ENCODE measurements at places on chromosomes 3 and 15.

- no peak for DNase-seq
Measured at GRCh38 chr15:43094416-43095030, 11.3 kb downstream of the UBR1 start.

DNA sequence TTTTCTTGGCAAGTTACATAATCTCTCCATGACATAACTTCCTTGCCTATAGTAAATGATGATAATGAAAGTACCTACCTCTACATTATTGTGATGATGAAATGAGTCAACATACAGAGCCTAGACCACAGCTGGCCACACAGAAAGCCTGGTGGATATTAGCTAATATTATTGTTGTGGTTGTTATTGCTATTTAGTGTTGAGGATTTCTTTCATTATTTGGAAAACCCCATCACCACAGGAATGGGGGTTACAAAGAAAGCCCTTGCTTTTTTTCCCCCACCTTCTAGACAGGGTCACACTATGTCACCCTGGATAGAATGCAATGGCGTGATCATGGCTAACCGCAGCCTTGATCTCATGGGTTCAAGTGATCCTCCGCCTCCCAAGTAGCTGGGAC lies 125.0 kb downstream of the PDZRN3 start:
- DNase-seq = no peak

DNA sequence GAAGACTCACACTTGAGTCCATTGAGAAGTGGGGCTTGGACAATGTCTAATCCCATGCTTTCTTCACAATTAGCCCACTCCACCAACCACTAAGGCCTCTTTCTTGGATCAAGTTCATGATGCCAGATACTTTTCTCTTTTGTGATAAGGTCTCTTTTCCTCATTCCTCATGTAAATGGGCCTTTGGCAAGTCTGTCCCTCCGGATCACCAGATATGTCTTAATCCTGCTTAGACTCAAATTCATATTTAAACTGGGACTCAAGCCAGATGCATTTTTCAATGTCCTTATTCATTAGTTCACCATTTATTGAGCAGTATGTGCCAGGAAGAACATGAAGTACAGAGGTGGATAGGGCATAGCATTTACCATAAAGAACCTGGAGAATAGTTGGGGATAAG lies 671.1 kb downstream of the TBL1XR1 start:
- no peak for DNase-seq

DNA sequence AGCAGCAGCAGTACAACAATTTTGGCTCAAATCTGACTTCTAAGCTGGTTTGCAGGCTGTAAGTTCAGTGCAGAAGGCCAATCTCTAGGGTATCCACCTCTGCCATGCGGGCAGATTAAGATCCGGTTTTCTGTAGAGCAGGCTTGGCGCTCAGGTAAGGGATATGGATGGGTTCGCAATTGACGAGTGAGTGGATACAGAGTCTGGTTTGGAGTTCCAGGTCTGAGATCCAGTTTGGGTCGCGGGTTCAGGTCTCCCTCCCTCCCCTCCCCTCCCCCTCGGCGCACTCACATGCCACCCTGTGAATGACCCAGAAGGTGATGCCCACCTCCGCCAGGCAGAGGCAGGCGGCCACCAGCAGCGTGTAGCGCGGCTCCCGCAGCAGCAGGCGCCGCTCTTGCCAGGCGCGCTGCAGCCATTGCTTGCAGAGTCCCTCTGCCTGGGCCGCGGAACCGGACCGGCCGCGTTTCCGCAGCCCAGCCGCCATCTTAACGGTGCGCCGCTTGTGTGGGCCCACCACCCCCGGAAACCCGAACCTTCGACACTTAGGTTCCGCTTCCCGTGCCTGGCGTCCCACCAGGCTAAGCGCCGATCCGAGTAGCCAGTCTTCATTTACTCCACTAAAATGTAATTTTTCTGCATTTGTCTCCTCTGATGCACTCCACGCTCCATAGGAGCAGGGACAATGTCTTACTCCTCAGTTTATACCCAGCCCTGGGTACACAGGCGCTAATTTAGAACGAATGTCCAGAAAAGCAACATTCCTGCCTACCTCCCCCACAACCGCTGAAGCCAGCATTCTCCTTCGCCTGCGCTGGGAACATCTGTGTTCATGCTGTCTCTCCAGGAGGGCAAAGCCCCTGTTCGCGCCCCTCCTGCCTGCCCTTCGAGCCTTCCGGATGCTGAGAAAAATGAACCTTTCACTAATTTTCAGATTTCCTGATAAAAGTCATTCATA lies at the start of gene ALG3:
Gene ALG3 (minus strand): TSS at position 509 of the 958 bp plus-strand sequence. CDS start 22 bp downstream, at position 487.
- DNase-seq = peak; percentile 92

DNA sequence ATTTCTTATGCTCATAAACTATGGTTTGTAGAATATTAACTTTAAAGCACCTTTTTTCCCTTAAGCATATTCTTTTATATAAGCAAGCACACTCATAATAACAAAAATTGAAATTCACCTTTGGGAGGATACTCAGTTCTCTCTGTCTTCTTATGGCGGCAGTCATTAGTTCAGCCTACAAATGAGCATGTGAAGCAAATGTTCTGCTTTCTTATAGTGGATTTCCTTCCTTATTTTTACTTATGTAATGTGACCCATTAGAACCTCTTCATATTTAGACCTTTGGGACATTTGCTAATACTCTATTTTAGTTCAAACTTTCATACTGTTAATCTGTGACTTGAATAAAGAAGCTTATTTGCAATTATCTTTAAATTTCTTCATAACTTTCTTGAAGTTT lies at the start of gene P2RY13:
Gene P2RY13 (minus strand): TSS at position 187 of the 400 bp plus-strand sequence. CDS start 21 bp downstream, at position 166.
- DNase-seq = no peak

DNA sequence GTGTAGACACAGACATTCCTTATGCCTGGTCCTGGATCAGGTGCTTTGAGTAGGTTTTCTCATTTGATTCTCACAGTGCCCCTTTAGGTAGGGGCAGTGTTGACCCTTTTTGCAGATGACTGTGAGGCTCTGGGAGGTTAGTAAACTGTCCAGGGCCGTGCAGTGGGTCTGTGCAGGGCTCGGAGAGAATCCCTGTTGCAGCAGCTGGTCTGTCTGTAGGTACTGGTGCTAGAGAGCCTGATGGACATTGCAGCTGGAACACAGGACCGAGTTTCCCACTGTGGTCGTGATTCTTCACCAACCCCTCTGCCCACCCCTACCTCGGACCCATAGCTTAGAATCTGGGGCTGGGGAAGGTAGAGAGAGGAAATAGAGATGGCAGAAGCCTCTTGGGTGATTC lies 51.8 kb downstream of the CHCHD6 start:
- DNase-seq = no peak

DNA sequence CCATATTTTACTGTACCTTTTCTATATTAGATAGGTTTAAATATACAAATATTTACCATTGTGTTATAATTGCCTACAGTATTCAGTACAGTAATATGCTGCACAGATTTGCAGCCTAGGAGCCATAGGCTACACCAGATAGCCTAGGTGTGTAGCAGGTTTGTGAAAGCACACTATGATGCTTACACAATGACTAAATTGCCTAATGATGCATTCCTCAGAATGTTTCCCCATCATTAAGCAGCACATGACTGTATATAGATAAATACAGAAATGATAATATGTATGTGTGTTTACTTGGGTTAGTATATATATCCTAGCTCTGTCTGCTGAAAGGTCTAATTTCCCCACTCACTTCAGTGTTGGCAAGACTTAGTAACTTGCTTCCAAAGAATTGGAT lies 65.8 kb downstream of the MYL3 start:
- DNase-seq = no peak

DNA sequence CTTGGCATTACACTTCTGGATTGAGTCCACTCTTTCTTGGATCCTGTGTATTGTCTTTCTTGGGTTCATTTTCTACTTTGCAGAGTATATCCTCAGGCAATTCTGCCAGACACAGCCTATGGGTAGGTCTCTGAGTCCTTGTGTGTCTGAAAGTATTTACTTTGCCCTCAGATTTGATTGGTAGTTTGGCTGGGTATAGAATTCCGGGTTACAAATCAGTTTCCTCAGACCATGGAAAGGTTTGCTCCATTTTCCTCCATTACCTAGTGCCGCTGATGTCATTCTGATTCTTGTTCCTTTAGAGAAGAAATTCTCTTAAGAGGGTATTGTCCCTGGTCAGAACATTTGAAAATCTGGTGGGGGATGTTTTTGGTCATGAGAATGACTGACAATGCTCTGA lies 133.2 kb downstream of the NUP210 start:
- no peak for DNase-seq

DNA sequence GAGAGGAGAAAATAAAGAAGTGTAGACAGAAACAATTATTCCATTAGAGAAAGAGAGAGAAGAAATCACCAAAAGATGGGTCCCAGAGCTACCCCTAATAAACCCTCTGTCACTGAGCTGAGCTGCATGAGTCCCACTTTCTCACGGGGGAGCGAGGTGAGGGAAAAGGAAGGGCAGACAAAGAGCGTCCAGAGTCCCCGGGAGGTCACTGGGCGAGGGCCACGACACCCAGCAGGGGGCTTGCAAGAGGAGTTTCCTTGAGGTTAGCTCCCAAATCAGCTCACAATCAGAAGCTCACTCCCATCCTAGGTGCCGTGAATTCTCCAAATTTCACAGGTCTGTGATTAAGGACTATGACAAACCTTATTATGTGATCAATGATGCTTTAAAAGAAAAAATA lies 62.3 kb downstream of the XXYLT1 start:
- DNase-seq = no peak

DNA sequence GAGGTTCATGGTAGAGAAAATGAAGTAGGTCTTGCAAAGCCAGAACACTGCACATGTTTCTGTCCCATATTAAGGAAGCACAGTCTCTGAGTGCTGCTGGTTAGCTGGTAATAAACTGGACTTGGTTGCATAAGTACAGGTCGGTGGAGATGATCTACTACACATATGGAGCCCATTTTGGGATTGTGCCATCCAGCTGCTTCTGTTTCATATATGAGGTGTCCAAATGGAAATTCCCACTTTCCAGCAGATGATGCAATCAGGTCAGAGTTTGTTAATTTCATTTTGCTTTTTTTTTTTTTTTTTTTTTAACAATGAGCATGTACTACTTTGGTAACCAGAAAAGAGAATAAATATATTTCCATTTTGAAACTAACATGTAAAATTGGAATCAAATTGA lies 122.6 kb downstream of the SATB1 start:
- no peak for DNase-seq

DNA sequence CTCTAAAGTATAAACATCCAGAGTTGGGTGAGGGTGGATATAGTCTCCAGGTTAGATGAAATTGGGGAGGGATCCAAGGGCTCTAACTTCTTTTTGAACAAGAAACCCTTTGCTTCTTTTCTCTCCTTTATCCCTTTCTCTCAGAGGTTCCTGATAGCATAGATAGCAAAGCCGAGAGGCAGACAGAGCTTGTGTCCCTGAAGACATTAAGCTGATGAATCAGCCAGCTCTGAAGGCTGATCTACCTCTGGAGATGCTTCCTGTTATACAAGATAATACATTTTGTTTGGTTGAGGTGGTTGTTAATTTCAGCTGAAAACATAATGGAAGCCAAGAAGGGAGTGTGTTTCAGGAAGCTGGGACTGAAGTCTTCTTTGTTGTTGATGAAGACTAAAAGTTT lies 193.2 kb downstream of the PDCD6IP start:
- no peak for DNase-seq

DNA sequence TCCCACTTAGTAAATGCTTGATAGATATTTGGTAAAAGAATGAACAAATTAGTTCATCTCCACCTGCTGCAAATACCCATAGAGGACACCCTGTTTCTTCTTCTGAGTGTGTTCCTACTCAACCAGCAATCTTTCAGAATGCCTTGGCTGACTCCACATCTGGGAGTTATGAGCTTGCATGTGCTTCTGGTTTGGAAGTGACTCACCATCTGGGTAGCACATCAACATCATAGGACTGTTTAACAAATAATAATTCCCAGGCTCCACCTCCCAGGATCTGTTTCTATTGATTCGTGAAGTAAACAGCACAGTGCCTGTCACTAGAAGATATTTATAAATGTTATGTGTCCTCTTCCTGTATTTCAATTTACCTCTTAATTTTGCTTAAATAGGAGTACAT lies 580.1 kb downstream of the ROBO2 start:
- no peak for DNase-seq

GRCh38 chr3:171685116-171685895 lies 125.0 kb downstream of the PLD1 start:
- no peak for DNase-seq

DNA sequence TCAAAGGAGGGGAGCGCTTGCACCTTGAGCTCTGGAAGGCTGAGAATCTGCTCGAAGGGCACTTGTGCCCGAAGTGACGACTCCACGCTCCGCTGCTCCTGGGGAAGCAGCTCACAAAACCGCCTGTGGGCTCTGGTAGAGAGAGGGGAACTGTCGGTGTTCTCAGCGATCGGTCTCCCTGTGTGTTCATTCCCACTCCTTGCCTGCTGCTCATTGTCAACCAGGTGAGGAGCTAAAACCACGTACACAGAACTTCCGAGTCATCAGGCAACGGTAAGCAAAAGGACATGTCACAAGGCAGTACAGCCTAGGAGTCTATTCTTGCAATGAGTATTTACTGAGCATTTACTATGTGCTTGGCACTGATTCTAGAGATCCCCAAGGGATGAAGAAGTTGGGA lies 1.5 kb downstream of the CIB1 start:
- DNase-seq = no peak

DNA sequence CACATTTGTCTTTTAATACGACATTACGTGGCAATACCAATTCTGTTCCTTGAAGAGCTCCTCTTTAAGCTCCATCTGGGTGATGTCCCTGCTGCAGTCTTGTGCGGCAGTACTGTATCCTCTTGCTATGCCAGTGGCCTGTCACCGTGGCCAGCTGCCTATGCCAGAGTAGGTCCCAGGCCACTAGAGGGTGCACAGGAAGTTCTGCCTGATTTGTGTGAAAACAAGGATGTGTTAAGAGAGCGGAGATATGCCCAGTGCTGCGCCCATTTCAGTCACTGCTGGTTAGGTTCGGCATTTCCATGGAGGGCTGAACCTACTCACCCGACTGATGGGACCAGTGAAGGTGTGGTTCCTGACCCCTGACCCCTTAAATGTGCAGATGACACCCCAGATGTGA lies 25.2 kb downstream of the NIPA1 start:
- DNase-seq = peak; percentile 76

- peak; percentile 61 for DNase-seq
Measured at GRCh38 chr3:133662278-133662651, 524 bp upstream of the TOPBP1 start.

- DNase-seq = no peak
Measured at GRCh38 chr3:41701191-41701698, 260.7 kb downstream of the ULK4 start.

- DNase-seq = no peak
Measured at GRCh38 chr3:189449084-189449483, 182.1 kb upstream of the TP63 start.

GRCh38 chr3:192855434-192855833 lies 62.2 kb downstream of the MB21D2 start:
- DNase-seq = no peak

DNA sequence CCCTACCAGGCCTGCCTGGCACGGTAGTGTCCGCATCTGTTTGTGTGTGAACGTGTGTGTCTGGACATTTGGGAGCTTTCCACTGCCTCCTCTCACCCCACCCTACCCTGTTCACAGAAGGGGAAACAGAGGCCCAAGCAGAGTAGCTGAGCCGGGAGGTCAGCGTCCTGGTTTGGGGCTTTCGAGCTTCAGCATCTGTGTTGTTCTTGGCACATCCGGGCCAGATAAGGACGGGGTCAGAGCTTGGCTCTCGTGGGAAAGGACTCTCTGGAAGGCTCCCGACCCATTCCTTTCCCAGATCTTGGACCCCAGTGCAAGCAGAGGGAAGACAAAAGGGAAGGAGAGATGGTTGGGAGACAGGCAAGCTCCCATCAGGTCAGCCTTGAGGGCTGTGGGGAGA lies 6.3 kb upstream of the PTH1R start:
- no peak for DNase-seq

Measured in islet precursor cell (in vitro differentiated cells).